Mesangial cell (primary cell): ENCODE measurements at places on chromosomes 4 and X. TPM values are rescaled to one million over a fixed set of nuclear protein-coding genes. Genes with fewer than 3 reads are reported as not detected.

CXorf51A gene
- total RNA-seq: not detected in 2 replicates

EGF gene
- 0.16 and 0.25 TPM in 2 replicates for total RNA-seq

PNCK gene
- 1.1 TPM in 1 of 2 replicates, not detected in the other for total RNA-seq

ASB9 gene
- total RNA-seq: 2.2 and 4.2 TPM in 2 replicates
